Stimulated activated CD4-positive, alpha-beta T cell treated with anti-CD3 and anti-CD28 coated beads, Interleukin-1b, Interleukin-23, amount 100 ng/mL, for 24 hours (primary cell): ENCODE measurements at places on chromosomes 13 and 19.

GRCh38 chr19:4504891-4505569, 13.3 kb downstream of the PLIN4 start:
- DNase-seq = no peak

DNA sequence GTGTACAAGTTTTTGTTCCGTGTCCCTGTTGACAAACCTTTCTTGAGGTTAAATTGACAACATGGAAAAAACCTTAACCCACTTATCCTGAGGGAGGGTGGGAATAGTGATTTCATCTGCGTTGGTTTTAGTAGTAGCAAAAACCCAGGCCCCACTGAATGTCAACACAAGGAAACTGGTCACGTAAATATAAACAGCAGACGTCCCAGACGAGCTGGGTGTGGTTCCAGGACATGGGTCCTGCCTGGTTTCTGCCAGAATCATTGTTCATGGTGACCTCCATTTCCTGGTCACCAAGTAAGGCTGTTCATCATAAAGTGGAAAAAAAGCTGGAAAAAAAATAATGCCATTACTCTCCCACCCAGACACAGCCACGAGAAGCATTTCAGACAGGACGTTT, 16.9 kb upstream of the F2RL3 start:
- DNase-seq = no peak

DNA sequence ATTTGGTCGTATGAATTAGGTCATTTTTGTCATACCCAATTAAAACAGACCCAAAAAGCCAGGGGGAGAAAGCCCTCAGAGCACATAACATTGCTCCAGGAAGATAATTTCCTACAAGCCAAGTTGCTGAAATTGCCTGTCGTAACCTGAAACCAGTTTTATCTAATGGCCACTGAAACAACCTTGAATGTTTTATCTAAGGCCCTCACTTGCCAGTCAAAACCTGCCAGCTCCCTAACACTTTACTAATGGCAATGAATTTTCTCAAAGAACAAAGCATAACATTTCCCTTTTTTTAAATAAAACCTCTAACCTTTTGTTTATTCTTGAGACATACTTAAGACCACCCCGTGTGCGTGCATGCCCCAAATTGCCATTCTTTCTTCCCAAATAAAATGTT, 496.2 kb upstream of the KLHL1 start:
- DNase-seq = no peak

DNA sequence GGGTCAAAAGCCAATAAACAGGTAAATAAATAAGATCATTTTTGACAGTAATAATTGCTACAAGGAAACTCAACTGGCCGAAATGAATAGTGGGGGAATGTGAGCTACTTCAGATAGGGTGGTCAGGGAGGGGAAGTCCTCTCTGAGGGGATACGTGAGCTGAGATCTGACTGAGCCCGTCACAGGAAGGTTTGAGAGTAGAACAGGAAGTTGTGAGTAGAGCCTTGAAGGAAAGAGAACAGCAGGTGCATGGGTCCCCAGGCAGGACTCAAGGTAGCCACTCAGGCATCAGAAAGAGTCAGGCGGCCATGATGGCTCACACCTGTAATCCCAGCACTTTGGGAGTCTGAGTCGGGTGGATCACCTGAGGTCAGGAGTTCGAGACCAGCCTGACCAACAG, 6.3 kb downstream of the IRGQ start:
- no peak for DNase-seq

- no peak for DNase-seq
Observed at GRCh38 chr13:52599037-52599847, 43.0 kb upstream of the HNRNPA1L2 start.

DNA sequence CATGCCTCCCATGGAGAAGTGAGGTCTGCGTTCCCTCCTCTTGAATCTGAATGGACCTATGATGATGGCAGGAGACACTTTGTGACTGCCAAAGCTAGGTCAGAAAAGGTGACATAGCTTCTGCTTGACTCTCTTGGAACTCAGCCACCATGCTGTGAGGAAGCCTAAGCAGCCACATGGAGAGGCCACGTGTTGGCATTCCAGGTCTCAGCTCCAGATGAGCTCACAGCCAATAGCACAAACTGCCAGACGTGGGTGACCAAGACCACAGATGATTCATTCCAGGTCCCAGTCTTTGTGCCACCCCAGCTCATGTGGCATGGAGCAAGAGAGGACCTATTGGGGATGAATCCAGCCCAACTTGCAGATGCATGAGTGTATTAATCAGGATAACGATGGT, 8.7 kb upstream of the GGACT start:
- no peak for DNase-seq

- DNase-seq = peak; percentile 1
Observed at GRCh38 chr19:37007587-37008220, 70.5 kb upstream of the ZNF420 start.

- DNase-seq = no peak
Observed at GRCh38 chr19:51256155-51256625, 5.3 kb downstream of the SIGLECL1 start.

- no peak for DNase-seq
Observed at GRCh38 chr19:45251452-45252354, 632 bp downstream of the MARK4 start.

- no peak for DNase-seq
Observed at GRCh38 chr19:48955308-48955958, 758 bp downstream of the BAX start.

DNA sequence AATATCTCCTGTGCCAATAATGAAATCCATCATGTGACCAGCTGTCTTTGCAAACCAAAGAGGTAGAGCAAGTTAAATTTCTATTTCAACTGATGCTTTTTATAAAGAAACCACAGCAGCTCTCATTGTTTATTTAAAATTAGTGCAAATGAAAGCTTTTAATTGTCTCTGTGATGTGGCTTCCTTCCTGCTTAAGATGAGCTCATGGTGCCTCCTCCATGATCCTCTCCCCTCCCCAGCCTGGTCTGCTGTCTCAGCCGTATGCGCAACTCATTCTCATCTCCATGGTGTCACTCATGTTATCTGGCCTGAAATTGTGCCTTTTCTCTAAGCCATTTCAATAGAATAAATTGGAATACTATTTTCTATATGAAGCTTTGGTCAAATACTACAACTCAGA, 270.6 kb downstream of the FGF14 start:
- no peak for DNase-seq

DNA sequence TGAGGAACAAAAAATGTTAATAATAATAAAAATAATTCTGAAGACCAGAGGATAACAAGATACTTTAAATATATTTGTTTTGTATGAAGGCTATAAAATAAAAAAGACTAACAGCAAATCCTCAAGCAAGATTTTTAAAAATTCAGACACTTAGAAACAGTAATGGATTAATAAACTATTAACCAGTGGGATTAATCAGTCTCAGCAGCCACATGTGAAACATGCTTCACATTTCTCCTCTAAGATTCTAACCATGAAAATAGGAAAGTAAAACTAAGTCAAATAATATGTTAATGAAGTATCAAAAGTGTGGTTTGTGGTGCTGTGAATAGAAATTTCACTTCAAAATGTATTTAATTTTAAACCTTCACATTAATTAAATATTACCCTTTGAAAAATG, 57.4 kb downstream of the KCNRG start:
- DNase-seq = no peak

GRCh38 chr13:99962242-99962641, 9.3 kb downstream of the ZIC5 start:
- no peak for DNase-seq

DNA sequence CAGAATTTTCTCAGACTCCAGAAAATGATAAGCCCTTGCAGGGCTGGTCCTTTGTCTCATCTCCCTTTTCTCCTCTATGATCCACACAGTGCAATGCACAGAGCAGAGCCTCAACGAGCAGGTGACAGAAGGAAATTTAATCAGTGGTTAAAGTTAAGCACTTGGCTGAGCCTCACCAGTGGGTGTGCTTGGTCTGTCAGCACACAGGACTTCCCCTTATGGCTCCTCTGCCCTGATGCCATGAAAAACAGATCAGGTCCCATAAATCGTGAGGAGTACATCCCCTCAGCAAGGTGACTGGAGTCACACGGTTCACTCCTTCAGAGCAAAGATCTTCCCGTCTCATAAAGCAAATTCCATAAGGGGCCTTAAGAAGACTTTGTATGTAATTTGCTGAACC, 818.2 kb downstream of the UQCRFS1 start:
- no peak for DNase-seq

DNA sequence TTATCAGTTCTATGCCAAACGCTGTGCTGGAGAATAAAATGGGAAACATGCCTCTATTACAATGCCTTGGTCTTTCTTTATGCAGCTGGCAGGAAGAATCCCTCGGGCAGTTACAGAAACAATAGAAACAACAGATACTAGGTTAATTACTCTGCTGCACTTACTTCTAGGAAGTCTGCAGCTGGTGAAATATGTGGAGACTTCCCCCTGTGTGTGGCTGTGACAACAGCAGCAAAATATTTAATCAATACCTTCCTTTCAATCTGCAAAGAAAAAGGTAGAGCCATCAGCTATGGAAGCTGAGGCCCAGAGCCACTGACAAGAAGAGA, 9.9 kb downstream of the STOML3 start:
- no peak for DNase-seq

DNA sequence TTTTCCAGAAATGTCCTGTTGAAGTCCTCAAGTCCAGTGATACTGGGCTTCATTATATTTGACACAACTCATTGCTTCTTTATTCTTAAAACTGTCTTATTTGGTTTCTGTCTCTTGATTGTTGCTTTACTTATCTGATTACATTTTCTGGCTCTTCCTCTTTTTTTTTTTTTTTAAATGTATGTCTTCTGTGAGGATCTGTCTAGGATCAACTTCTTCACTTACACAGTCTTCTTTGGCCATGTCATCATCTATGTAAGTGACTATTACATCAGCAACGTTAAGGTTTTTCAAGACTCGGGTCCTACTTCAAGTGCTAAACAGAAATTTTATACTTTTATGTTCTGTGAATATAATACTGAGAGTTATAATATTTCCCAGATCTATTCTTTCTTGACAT, 162.1 kb downstream of the PDS5B start:
- no peak for DNase-seq

GRCh38 chr13:110280985-110281688, 25.8 kb downstream of the COL4A1 start:
- DNase-seq = no peak

- DNase-seq = no peak
Observed at GRCh38 chr13:41139296-41139966, 6.8 kb upstream of the KBTBD6 start.

DNA sequence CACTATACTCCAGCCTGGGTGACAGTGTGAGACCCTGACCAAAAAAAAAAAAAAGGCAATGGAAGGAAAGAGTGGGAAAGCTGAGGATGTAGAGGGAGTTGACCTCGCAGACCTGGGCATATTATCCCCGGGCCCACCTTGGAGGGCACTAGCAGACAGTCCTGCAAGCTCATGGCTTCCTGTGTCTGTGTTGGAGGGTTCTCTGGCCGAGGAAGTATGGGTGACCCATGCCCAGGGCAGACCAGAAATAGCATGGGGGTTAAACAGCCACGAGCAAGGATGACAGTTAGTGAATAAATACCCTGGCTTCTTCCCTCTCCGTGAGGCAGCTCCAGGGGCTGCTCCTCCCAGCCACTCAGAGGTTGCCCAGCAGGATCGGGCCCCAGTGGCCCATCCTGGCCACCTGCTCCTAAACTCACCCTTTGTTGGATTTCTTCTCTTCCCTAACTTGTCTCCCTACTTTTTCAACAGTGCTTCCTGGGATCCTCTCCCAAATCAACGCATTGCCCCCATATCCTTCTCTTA, 485.8 kb downstream of the ZNF536 start:
- DNase-seq = no peak

DNA sequence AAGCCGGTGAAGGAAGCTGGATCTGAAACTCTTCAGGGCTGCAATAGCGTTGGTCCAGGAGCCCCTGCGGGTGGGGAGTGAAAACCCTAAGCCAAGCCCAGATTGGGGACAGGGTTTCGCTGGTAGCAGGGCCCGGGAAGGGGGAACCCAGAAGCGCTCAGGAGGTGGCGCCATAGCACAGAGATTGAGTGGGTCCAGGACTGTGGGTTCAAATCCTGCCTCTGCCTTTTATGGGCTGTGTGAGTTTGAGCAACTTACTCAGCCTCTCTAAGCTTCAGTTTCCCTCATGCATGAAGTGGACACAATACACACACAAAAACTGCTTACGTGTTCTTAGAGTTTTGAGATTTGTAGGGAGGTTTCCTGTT, 8.3 kb upstream of the SYCN start:
- DNase-seq = peak; percentile 48

GRCh38 chr13:41284512-41285288, 21.3 kb upstream of the MTRF1 start:
- DNase-seq = no peak

DNA sequence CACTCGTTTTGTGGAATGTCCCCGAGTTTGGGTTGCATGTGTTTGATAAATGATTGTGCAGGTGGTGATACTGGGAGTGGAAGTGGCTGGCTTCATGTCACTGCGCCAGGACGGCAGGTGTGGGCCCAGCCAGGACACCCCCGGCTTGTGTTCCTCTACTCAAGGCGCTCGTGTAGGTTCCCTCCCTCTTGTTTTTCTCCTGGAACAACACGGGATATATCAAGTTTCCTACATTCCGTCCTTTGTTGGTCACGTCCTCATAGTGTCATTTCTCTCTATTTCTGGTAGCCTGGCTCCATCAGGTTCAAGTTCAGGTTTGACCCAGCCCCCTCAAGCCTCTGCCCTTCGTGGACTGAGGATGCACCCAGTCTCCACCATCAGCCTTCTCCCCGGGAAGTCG, 16.3 kb downstream of the IL17D start:
- DNase-seq = no peak

DNA sequence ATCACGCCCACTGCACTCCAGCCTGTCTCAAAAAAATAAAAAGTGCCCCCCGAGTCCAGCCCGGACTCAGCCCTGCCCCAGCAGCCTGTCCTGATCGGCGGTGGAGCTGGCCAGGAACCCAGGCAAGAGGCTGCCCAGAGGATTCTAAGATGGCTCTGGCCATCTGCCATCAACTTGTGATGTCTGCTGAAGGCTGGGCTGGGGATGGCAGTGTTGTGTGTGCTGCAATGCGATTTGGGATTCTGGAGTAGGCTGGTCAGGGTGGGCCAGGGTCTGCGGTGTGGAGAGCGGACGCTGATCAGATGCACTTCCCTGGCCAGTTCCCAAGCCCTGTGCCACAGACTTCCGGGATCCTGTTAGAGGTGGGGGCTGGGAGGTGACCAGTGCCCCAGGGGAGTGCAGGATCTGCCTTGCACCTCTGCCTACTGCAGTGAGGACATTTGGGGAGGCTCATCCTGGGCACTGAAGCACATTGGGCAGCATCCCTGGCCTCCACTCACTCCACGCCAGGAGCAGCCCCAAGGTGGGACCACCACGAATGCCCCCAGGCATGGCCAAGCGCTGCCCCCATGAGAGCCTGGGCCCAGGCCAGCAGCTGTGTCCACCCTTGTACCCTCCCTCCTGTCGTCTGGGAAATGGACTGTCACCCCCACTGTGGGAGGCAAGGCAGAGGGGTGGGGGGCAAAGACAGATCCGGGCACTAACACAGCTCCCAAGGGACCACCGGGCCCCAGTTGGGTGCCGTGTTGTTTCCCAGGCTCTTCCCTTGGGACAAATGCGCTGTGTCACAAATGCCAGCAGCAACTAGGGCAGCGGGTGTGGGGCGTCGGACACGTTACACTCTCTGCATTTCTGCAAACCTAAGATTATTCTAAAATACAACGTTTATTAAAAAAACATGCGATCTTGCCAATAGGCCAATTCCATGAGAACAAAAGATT, 3.4 kb upstream of the TBXA2R start:
- no peak for DNase-seq
